Kidney (tissue), 22 donors: ENCODE measurements at places on chromosomes 1 and 21. TPM values are rescaled to one million over a fixed set of nuclear protein-coding genes. Genes with fewer than 3 reads are reported as not detected.

The MEAF6 gene
- 65.8 TPM for total RNA-seq

The CHRM3 gene
- total RNA-seq: 2.9 TPM

The NHLH1 gene
- 0.09 TPM for total RNA-seq

The MORN1 gene
- 24.7 TPM for total RNA-seq

The ITLN2 gene
- total RNA-seq: not detected

The PLPPR5 gene
- total RNA-seq: 0.09 TPM

The SPRR2F gene
- not detected for total RNA-seq

The C1orf56 gene
- 6.2 TPM for total RNA-seq

The UAP1 gene
- total RNA-seq: 30.6 TPM

The RXFP4 gene
- not detected for total RNA-seq

The RYR2 gene
- 0.60 TPM for total RNA-seq

The DIO1 gene
- 2.9 TPM for total RNA-seq

The CNR2 gene
- total RNA-seq: 0.57 TPM

The GUCA2B gene
- not detected for total RNA-seq

The FABP3 gene
- total RNA-seq: 25.0 TPM

The CFHR4 gene
- 0.35 TPM for total RNA-seq

The LIX1L gene
- 27.8 TPM for total RNA-seq

The PEX14 gene
- total RNA-seq: 22.8 TPM

The CSF1 gene
- 33.8 TPM for total RNA-seq

The SLC26A9 gene
- total RNA-seq: 0.69 TPM

The PRAMEF17 gene
- not detected for total RNA-seq

The KLHDC9 gene
- total RNA-seq: 21.9 TPM

The MROH7 gene
- 5.4 TPM for total RNA-seq

The SELENBP1 gene
- 50.0 TPM for total RNA-seq

The ERICH3 gene
- total RNA-seq: 0.50 TPM

The ZBTB21 gene
- total RNA-seq: 16.0 TPM

The SPSB1 gene
- total RNA-seq: 25.9 TPM

The SPRR2G gene
- not detected for total RNA-seq
